ENCODE measurements at places on chromosomes 11 and 22.

DNA sequence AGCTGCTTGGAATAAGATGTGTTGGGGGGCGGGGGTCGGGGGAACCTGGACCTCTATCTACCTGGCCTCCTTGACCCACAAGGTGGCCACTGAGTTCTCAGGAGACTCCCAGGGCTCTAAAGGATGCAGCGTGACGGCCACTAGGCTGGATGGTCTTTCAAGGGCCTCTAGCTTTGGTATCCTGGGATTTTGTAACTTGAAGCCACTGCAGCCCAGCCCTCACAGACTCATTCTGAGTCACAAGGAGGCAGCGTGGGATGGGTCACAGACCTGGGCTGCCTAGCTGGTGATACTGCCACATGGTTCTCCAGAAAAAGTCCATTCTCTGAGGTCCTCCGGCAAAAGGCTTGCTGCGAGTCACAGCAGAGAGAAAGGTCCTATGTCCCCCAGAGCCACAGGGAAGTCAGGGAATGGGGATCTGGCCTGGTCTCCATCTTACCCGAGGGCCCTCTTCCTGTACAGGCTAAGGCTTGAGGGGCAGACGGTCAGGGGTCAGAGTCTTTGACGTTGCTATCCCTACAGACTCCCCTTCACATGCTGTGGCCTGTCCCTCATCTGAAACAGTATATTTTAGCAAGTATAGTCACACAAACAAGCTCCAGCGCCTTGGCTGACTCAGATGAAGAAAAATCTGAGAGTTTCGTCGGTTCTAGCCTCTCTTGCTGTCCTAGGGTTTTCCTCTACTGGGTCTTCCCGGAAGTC lies 52.4 kb downstream of the KCNC1 start:
- no peak for DNase-seq

GRCh38 chr22:41818011-41818410 lies 14.9 kb upstream of the SREBF2 start:
- no peak for DNase-seq

DNA sequence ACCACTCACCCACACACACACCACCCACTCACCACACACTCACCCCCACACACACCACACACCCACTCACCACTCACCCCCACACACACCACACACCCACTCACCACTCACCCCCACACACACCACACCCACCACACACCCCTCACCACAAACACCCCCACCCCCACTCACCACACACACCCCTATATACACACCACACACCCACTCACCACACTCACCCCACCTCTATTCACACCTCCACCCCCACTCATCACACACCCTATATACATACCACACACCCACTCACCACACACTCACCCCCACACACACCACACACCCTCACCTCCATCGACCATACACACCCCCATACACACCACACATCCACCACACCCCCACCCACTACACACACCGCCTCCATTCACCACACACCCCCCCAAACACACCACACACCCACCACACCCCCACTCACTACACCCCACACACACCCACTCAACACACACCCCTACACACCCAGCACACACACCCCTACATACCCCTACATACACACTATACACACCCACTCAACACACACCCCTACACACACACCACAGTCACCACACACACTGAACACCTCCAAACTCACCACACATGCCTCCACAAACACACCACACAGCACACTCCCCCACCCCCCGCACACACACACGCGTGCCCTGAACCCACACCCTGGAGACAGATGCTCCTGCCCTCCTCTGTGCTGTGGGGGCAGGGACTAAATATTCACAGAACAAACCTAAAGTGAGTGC lies 19.0 kb upstream of the TTLL12 start:
- no peak for DNase-seq

DNA sequence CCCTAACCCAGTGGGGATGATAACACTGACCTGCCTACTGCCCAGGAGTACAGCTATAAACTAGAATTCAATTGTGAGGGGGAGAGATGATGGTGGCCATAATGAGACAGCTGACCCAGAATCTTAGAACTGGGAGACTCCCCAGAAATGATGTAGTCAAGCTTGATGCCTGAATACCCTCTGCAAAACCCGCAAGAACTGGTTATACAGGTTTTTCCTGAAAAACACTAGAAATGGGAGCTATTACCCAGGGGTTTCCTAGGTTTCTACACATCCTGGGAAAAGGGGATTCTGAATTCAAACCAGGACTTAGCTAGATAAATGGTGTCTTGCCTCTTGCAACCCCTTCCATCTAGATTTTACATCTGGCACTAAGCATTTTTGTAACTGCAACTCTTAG lies 113.8 kb upstream of the NARS2 start:
- no peak for DNase-seq

DNA sequence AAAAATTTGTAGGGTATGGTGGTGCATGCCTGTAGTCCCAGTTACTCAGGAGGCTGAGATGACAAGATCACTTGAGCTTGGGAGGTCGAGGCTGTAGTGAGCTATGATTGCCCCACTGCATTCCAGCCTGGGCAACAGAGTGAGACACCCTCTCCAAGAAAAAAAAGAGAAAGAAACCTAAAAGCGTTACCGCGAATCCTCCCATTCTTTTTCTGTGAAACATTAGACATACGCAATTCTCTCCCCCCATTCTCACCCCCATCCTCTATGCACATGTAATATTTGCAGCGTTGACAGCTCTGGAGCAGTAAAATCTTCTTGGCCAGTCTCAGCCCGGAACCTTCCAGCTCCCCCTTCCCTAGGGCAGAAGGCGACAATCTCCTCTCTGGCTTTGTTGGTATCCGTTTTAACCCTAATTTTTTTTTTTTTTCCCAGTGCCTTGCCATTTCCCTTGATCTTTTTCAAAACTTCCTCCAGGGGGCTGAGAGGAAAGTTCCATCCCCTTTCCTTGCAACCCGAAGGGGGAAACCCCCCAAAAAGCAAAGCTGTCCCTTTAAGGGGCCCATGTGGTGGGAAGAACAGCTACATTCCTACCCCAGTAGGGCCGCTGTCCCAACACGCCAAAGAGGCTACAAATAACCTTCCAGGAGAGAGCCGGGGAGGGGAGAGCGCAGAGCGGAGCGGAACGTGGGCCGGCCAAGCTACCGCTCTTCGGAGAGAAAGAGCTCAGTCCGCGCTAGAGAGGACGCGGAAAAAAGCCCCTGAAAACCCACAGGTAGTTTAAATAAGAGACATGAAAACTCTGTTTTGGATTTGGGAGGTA lies 1.9 kb downstream of the LRP4 start:
- DNase-seq: no peak

DNA sequence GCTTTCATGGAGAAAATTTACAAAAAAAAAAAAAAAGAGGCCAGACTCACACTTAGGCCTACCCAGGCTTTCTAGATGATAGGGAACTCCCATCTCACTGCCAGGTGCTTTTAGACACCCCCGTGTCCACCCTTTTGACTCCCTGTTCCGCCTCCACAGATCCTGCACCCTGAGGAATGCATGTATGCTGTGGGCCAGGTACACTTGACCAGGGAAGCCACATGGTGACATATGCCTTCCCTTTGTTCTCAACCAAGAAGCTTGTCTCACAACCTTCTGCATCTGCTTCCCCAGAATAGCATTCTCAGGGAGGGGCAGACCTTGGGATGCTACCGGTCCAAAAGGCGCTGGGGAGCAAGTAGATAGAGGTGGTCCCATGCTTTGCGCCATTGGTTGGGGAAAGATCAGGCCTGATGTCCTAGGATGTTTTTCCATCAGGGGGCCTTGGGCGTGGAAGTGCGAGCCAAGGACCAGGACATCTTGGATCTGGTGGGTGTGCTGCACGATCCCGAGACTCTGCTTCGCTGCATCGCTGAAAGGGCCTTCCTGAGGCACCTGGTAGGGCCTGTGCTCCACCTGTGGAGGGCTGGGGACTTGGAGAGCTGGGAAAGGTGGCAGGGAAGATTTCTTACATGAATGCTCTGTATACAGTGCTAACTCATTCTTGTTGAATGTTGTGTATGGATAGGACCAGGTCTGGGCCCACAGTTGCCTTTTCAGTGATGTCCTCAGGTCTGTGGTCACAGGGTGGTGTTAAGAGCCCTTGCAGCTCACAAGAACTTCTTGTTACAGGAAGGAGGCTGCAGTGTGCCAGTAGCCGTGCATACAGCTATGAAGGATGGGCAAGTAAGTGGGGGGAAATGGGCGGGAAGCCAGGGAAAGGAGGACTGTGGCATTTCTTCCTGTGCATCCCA lies 7.5 kb downstream of the HMBS start:
- DNase-seq: no peak

DNA sequence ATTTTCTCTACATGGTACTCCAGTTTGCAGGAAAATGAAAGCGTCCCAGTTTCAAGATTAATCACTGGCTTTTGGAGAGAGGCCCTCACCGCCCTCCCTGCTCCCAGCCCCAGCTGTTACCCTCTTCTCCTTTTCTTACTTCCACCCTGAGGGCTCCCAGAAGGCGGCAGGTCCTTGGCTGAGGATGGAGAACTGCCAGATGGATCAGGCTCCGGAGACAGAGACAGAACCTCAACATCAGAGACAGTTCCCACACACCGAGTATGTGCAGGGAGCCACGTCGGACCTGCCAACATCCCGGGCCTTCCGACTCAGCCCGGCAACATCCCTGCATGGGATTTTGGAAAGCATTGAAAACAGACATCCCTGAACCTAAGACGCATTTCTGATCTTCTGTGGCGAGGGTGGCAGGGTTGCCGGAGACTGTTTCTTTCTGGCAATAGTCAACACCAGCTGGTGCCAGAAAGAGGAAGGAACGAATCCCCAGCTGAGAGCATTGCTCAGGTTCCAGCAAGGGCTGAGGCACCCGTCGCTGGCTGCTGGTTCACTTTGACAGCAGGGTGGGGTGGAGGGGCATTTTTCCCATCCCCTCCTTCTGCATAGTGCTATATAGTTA lies 467.1 kb downstream of the MIAT start:
- DNase-seq: no peak

DNA sequence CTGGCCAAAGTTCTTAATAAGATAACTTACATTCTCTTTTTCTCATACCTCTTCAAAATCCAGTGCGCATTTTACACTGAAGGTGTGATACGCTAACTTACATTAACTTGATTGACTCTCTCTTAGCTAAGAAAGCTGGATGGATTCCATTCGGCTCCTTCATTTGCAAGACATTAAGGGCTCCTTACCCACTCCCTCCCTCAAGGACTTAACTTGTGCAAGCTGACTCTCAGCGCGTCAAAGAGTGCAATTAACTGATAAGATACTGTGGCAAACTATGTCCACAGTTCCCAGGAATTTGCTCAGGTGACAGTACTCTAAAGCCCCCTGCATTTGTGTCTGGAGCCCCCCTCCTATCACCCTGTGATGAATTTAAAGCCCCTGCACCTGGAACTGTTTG lies 6.4 kb upstream of the RFPL1 start:
- DNase-seq: no peak

DNA sequence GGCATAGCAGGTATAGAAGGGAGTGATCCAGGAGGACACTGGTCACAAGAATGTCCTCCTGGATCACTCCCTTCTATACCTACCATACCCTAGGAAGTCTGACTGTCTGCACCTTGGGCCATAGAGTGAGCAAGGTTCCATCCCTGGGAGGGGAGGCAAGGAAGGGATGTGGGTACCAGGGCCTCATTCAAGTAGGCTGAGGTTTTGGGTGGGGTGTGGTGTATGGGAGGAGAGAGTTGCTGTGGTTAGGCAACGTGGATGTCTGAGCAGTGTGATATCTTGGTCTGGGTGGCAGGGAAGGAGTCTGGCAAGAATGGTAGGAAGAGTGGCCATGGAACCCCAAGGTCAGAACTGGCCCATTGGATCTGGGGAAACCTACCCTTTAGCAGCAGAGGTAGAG lies 13.2 kb downstream of the PPFIBP2 start:
- DNase-seq: no peak

DNA sequence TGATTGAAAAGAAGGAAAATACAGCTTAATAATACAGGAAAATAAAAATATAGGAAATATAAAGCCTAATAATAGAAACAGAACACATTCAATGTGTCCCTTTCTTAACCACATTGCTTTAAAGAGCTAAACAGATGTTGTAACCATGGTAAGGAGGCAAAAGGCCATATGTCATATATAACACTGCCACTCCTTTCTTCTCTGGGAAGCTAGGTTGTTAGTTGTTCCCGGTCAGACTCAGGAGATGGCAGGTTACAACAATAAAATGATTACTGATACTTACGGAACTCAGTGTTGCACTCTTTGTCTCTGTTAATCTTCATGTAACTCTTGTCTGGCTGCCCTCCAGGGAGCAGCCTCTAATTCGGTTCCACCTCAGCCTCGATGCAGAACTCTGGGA lies 134.7 kb upstream of the PGR start:
- DNase-seq: no peak

DNA sequence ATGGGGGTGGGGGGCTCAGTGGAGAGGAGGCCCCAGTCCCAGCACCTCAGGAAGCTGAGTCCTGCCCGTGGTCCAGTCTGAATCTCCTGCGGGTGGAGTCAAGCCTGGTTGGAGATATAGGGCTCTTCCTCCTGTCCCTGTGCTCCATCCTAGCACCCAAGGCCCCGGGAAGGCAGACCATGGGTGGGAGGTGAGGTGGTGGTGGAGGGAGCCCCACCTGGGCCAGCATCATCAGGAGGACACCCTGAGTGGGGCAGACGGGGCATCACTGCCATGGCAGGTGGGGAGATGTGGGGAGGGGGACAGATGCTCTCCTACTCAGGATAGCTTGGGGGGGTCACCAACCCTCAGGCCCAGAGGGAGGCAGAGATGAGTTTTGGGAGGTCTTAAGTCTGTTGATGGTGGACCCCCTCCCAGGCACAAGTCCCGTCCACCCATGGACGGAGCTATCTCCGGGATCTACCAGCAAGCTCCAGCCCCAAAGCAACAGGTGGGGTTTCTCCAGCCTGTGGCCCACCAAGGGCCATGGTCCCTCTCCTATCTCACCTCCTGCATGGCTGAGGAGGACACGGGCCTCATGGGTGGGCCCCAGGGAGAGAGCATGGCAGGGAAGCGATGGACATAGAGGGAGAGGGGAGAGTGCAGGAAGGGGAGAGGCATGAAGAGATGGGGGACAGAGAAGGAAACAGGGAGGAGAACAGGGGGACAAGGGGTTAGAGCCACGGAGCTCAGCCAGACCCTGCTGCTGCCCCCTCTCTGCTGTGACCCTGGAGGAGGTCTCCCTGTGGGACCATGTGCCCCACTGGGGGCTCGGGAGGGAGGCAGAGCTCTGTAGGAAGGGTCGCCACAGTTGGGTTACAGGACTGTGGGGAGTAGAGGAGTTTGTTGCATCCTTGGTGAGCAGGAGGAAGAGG lies 1.3 kb downstream of the MRGPRE start:
- DNase-seq: no peak

DNA sequence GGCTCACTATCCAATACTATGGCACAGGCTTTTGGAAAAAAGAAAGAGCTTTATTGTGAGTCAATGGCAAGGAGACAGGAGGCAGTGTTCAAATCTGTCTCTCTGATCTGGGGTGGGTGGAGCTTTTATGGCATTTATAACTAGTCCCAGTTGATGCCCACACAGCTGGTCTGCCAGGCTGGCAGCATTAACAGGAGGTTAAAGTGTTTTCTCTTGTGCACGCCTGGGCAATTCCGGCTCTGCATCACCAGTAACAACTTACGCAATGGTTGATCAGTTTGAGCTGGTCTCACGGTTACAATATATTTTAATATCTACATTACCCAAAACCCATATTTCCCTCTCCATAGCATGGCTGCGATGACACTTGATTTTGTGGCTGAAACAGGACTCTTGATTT lies 15.1 kb upstream of the SMIM38 start:
- no peak for DNase-seq

- DNase-seq: no peak
Observed at GRCh38 chr11:63698976-63699733, 17.9 kb downstream of the RTN3 start.

GRCh38 chr11:20594274-20595061 lies 4.9 kb upstream of the SLC6A5 start:
- no peak for DNase-seq

- no peak for DNase-seq
Observed at GRCh38 chr11:11499300-11499699, 122.5 kb downstream of the GALNT18 start.

GRCh38 chr11:34466802-34467488 lies 28.2 kb downstream of the CAT start:
- DNase-seq: no peak

All from activated CD8-positive, alpha-beta memory T cell treated with anti-CD3 and anti-CD28 coated beads for 4 hours (primary cell).